CD4-positive, alpha-beta T cell treated with Interleukin-1 beta for 1 hour (primary cell): ENCODE measurements at places on chromosomes 12 and 14.

DNA sequence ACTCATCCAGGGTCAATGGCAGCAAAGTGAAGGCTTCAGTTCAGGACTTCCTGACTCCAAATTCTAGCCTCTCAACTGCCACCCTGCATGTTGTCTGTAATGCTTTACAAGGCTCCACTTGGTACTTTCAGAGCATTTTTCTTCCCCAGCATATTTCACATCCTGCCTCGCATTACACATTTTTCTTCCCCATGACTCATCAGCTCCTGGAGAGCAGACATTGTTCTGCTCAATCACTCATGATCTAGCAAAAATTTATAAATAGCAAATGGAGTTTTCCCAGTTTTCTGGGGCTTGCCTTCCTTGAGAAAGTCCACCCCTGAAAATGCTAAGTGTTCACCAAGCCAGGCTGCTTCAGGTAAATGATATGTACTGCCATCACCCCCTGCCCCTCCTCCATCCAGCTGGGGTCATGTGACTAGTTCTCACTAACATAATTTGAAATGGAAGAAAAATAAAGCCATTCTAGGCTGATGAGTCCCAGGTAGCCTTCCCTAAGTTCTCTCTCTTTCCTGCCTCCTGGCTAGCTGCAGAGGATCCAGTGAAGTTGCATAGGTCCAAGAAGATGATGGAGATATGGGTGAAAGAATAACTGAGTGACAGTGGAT is 69.4 kb downstream of the ARMH4 start:
- DNase-seq, result no peak

DNA sequence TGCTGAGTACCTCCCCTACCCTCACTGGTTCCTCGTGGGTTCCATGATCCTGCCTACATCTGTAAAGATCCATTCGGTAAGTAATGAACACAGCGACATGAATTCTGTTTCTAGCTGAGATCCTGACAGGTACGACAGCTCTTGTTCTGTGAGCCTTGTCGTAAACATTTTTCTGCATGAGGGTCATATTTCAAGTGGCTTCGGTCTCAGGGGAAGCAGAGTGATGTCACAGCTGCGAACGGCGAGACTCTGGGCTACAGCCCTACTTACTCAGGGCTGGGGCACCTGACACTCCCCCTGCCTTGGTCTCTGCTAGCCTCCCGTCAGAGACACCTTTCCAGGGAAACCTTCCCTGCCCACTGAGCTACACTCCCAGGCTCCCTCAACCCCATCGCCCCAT is 85.8 kb downstream of the RBM19 start:
- DNase-seq, result no peak

- DNase-seq, result no peak
Observed at GRCh38 chr12:93868771-93869170, 191.6 kb downstream of the CRADD start.

GRCh38 chr14:21496453-21496852 is 14.7 kb downstream of the METTL3 start:
- no peak for DNase-seq

DNA sequence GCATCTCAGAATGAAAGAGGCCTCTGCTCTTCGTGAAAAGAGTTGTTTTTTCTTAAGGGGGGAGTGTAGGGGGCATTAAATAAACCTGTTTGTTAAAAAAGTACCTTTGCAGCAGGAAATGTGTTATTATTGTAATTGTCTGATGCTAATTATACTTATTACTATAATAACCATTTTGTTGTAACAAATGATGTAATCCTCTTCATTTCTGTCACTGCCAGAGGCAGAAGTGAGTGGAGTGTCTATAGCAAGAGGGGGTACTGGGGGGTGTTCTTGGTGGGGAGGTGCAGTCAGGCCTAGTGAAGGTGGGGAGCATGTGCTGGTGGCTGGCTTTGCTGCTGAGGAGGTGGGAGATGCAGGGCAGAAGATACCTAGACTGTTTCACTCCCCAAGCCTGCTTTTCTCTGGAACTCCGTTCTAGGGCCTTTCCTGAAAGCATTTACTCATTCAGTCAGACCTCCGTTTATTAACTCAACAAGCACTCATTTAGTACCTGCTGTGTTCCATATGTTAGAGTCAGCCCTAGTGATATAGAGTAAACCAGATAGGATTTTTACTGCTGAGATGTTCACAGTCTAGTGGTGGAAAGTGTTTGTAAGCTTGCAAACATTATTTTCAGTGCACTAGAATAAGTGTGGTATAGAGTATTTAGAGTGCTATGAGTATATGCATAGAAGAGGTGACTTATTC is 77.5 kb upstream of the CISTR start:
- DNase-seq, result no peak

- DNase-seq, result no peak
Observed at GRCh38 chr12:98211909-98212695, 303.3 kb upstream of the TMPO start.

- DNase-seq, result no peak
Observed at GRCh38 chr12:42958291-42958674, 368.7 kb upstream of the PRICKLE1 start.

- DNase-seq, result no peak
Observed at GRCh38 chr12:120229487-120230325, 28.8 kb upstream of the RPLP0 start.

DNA sequence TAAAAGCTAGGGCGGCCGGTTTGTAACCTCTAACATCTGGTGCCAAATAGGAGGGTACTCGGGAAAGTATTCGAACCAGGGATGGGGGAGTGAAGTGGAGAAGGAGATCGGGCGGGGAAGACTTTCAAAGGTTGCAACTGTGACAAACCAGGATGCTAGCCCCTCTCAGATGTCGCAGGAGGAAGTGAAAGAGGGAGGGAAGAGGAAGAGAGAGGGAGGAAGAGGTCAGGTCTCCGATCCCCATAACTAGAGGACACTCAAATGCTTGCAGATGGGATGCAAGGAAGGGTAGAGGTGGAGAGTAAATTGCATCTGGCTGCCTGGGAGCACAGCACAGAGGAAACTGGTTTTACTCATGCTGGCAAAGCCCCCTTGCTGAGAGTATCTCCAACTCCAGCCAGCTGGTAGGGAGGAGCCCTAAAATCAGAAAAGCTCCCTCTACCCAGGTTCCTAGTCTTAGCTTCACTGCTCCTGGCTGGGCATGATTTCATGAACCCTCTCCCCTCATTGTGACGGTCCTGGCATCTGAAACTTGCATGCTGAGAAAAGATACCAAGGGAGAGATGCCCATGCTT is 696.7 kb upstream of the TBX3 start:
- DNase-seq, result no peak

DNA sequence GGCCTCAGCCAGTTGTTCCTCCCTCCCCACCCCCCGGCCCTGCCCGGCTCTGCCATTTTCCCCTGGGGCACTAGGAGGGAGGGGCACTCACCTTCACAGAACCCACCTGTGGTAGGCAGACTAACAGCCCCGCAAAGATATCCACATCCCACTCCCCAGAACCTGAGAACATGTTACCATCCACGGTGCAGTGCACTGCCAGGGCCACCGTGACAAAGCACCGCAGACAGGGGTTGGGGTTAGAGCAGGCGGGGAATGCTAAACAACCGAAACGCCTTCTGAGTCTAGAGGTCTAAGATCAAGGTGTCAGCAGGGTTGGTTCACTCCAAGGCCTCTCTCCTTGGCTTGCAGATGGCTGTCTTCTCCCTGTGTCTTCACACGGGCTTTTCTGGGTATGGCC is 57.4 kb upstream of the NCOR2 start:
- no peak for DNase-seq

- no peak for DNase-seq
Observed at GRCh38 chr14:23460960-23461359, 8.5 kb upstream of the NGDN start.
